Stimulated activated CD8-positive, alpha-beta memory T cell treated with anti-CD3 and anti-CD28 coated beads, Interleukin-7, amount 100 ng/mL, for 1 hour (primary cell): ENCODE measurements at places on chromosomes 4 and X.

DNA sequence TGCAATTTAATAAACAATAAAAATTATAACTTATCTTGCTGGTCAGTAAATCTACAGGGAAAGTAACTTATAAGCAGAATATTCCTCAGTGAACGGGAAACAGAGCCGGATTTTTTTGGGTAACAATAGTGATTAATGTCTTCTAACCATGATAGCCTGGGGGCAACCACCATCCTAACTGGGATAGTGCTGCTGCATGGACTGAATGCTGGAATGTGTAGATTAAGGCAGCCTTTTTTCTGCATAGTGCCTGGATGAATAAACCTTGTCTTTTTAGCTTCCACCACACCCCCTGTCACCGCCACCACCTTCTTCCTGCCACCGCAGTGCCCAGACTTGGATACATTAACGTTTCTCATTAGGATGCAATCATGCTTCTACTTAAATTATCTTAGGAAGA, 83.6 kb upstream of the LNX1 start:
- DNase-seq: no peak

GRCh38 chr4:53788011-53788410, 196.7 kb upstream of the LNX1 start:
- DNase-seq: no peak

DNA sequence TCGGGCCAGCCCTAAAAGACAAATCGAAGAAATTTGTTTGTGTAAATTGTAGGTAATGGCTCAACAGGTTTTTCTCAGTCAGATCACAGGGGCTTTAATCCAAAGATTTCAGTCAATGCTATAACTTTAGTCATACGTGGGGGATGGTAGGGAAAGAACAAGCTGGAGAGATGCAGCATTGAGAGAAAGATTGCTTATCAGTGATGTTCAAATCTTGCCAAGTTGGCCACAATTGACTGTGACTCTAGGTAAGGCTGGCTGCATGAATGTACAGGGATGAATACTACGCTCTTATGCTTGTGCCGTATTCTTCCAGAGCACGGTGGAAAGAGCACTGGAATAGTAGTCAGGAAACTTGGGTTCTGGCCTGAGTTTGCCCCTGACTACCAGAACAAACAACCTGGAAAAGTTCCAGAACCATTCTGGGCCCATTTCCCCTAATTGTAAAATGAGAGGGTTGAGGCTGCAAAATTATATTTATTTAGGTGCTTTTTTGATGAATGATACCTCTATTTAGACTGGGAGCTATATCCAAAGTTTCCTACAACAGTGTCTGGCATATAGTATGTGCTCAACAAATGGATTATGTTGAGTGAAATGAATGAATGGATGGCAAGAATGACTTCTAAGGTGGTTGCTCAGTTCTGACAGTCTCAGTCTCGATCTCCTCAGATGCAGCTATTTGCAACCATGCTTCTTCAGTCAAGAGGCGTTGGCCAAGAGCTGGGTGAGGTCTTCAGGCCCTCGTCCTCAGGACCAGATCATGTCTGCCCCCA, 44.4 kb downstream of the TSC22D3 start:
- DNase-seq: no peak

DNA sequence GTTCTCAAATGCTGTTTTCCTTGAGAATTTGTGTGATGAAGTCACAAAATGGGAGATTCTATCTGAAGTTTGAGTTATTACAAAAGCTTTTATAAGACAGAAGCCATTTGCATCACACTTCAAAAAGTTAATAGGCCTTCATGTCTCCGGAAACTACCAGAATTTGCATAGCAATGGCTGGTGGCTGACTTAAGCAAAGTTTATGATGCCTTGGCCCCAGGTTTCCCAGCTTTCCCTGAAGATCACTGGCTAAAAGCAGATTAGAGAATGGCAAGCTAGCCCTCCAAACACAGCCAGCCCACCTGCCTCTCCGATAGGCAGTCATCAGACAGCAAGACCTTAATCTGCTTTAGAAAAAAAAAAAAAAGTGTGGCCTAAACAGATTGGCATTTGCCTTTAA, 197.8 kb downstream of the HS3ST1 start:
- DNase-seq: no peak

DNA sequence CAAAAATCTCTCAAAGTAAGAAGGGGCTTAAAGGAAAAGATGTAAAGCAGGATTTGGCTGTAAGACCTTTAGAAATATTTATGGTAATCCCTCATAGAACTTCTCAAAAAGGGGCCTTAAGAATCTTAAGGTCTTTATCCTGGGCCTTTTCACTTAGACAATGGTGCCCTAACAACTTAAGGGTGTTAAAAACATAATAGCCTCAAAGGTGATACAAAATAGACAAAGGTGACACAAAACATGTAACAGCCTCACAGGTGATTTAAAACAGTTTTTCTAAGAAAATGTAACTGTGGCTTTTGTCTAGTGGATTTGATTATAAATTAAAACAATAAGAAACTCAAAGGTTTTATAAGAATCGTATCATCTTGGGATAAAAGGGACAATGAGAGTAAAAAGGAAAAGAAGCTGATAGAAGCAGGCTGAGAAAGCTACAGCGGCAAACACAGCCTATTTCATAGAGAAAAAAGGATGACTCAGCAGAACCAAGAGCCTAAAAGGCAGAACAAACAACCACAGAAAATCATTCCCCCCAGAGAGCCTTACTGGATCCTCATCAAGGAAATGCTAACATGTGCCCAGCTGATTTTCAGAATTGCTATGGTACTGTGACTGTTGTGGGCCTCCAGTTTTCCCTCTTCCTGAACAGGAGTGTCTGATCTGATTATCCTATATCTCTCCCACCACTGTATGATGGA, 164.3 kb downstream of the STPG2 start:
- no peak for DNase-seq

GRCh38 chr4:152892974-152893373, 43.1 kb upstream of the FHDC1 start:
- DNase-seq: no peak

DNA sequence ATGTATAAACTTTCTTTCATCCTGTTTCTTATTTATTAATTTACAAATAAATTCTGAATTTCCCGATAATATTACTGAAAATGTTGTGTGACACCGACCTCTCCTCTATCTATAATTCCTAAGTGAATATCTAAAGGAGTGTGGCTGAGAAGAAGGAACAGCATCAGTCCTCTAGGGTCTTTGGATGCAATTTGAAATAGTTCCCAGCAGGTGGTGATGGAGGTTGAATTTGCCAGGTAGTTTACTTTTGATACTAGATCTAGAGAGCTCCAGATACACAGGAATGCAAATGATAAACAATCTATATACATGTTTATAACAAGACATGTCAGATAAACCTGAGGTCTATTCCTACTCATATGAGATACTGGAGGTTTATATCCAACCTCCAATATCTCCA, 305.4 kb downstream of the PCDH18 start:
- no peak for DNase-seq
